Activated CD4-positive, alpha-beta memory T cell treated with anti-CD3 and anti-CD28 coated beads for 36 hours (primary cell): ENCODE measurements at places on chromosomes 11 and 22.
A peak's percentile ranks its signal among the peaks of the same experiment; 100 is the strongest.

- no peaks in the 10 kb centered on the region for H3K27me3 ChIP-seq
- DNase-seq, result peak; percentile 80
- no peaks in the 10 kb centered on the region for H3K36me3 ChIP-seq
- H3K27ac ChIP-seq, result no peak overlapping the region
- H3K4me1 ChIP-seq, result no peaks in the 10 kb centered on the region
Observed at GRCh38 chr11:61254403-61255025, 13.5 kb downstream of the PGA5 start.

GRCh38 chr11:2901854-2902783 lies 16.5 kb upstream of the CDKN1C start:
- no peaks in the 10 kb centered on the region for H3K27me3 ChIP-seq
- peak overlapping the region; percentile 62 for H3K27ac ChIP-seq
- H3K4me1 ChIP-seq, result peaks cover 32% of the 10 kb centered on the region

DNA sequence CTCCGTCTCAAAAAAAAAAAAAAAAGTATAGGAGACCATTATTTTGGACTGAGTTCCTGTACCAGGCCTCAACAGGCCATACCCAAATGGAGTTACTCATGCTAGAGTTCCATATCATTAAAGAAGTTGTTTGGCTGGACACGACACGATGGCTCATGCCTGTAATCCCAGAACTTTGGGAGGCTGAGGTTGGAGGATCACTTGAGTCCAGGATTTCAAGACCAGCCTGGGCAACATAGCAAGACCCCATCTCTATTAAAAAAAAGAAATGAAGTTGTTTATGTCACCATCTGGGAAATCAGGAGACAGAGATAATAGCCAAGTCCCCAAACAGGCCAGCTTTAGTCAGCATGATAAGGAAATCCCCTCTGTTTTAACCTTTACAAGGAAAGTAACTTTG lies 6.7 kb upstream of the FNBP4 start:
- no peaks in the 10 kb centered on the region for H3K4me1 ChIP-seq
- H3K27ac ChIP-seq, result no peak overlapping the region
- no peak overlapping the region for H3K4me3 ChIP-seq
- no peak for DNase-seq
- H3K36me3 ChIP-seq, result peaks cover 22% of the 10 kb centered on the region

GRCh38 chr22:20221421-20222340 lies 46.4 kb downstream of the RTN4R start:
- no peak overlapping the region for H3K4me3 ChIP-seq
- DNase-seq, result no peak
- H3K27ac ChIP-seq, result no peak overlapping the region
- no peaks in the 10 kb centered on the region for H3K4me1 ChIP-seq

GRCh38 chr11:113484223-113484622 lies 9.0 kb upstream of the DRD2 start:
- no peaks in the 10 kb centered on the region for H3K4me1 ChIP-seq
- no peak overlapping the region for H3K4me3 ChIP-seq
- no peaks in the 10 kb centered on the region for H3K36me3 ChIP-seq
- H3K27me3 ChIP-seq, result peaks cover 22% of the 10 kb centered on the region
- no peak for DNase-seq
- H3K27ac ChIP-seq, result no peak overlapping the region

- no peak overlapping the region for H3K4me3 ChIP-seq
- H3K36me3 ChIP-seq, result no peaks in the 10 kb centered on the region
- H3K27ac ChIP-seq, result no peak overlapping the region
- H3K4me1 ChIP-seq, result no peaks in the 10 kb centered on the region
- H3K27me3 ChIP-seq, result peaks cover 36% of the 10 kb centered on the region
Observed at GRCh38 chr22:23578306-23578705, 1.8 kb downstream of the IGLL1 start.

GRCh38 chr22:45009606-45010531 lies at the start of gene PHF21B:
TSS of gene PHF21B (minus strand) at chr22:45010005. CDS start at chr22:45009549, 456 bp downstream.
- H3K36me3 ChIP-seq, result peaks cover 3% of the 10 kb centered on the region
- peaks cover 13% of the 10 kb centered on the region for H3K4me1 ChIP-seq
- peaks cover 56% of the 10 kb centered on the region for H3K27me3 ChIP-seq
- peak within 1 kb of the TSS; percentile 68 for H3K4me3 ChIP-seq
- H3K27ac ChIP-seq, result no peak within 1 kb of the TSS
- peak; percentile 18 for DNase-seq
